ENCODE measurements at places on chromosomes 2 and 18. TPM values are rescaled to one million over a fixed set of nuclear protein-coding genes. Genes with fewer than 3 reads are reported as not detected.

DNA sequence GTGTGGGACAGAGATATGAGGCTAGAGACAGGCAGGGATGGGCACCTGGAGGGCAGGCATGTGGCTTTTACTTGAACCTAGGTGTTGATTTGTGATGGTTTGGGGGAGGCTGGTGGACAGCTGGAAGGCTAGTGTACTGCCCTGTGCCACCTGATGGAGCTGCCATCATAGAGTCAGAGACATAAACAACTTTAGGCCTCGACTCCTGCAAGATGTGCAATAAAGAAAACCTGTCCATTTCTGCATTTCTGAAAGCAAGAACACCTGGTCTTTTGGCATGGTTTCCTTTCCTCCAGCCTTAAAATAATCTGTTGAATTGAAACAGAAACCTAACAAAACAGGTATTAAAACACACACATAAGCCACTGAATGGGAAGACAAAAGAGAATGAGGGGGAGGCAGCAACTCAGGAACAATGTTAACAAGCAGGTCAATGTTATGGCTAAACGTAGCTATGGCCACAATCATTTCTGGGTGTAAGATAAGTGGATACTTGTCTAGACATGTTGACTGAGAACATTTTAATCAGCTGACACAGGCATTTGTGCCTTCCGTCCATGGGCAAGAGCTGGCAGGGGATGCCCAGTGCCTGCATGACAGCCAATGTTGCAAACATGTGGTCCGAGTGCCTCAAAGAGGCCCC is 87.8 kb downstream of the KCTD1 start:
- no peak overlapping the region for H3K4me3 ChIP-seq
- H3K27me3 ChIP-seq, result no peaks in the 10 kb centered on the region
- H3K27ac ChIP-seq, result no peak overlapping the region
- DNase-seq, result no peak

ADGRF3 gene
- total RNA-seq, result not detected

DNA sequence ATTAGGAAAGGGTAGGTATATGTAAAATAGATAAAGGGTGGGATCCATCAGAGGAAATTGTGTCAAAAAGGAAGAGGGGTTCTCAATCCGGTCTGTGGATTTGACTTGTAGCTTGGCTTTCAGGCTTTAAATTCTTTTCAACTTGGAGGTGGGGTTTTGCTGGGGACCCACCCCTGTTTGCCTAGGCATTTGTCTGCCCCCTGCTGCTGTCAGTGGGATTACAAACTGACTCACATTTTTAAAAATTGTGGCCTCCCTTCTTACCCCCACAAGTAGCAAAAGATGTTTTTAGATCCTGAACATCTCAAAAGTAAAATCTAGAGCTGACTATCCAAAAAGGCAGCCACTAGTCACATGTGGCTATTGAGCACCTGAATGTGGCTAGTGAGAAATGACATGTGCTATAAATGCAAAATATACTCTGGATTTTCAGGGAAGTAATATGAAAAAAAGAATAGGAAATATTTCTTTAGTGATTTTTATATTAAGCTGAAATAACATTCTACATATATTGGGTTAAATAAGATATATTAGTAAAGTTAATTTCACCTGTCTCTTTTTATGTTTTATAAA is 178.9 kb downstream of the GFPT1 start:
- no peak overlapping the region for H3K27ac ChIP-seq
- H3K36me3 ChIP-seq, result no peaks in the 10 kb centered on the region
- DNase-seq, result no peak
- H3K27me3 ChIP-seq, result no peaks in the 10 kb centered on the region
- H3K4me3 ChIP-seq, result no peak overlapping the region

DNA sequence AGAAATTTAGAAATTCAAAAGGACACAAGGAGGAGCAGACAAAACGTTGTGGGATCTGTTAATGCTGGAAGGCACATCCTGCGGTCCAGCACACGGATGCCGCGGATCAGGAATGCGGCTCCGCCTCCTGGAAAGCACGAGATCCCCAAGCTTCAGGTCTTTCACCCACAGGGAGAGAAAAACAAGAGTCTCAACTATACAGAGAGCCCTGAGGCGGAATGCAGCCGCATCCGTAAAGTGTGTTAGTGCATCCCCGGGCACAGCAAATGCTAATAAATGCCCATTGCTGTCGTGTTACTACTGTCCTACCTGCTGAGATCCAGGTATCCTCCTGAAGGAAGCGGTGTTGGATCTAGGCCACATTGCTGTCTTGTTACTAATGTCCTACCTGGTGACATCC is 303.9 kb downstream of the EIPR1 start:
- DNase-seq, result no peak
- no peaks in the 10 kb centered on the region for H3K27me3 ChIP-seq
- H3K27ac ChIP-seq, result no peak overlapping the region
- H3K4me3 ChIP-seq, result no peak overlapping the region

- no peak overlapping the region for H3K27ac ChIP-seq
- DNase-seq, result no peak
- no peaks in the 10 kb centered on the region for H3K27me3 ChIP-seq
- peaks cover 4% of the 10 kb centered on the region for H3K36me3 ChIP-seq
- H3K4me1 ChIP-seq, result no peaks in the 10 kb centered on the region
Measured at GRCh38 chr2:58054264-58054663, 7.7 kb downstream of the VRK2 start.

GRCh38 chr18:42326752-42327151 is 371.7 kb downstream of the PIK3C3 start:
- DNase-seq, result no peak
- H3K4me3 ChIP-seq, result no peak overlapping the region
- no peaks in the 10 kb centered on the region for H3K4me1 ChIP-seq
- H3K36me3 ChIP-seq, result no peaks in the 10 kb centered on the region

GRCh38 chr2:1997409-1997808 is 253.1 kb upstream of the PXDN start:
- H3K4me1 ChIP-seq, result no peaks in the 10 kb centered on the region
- no peak for DNase-seq
- no peak overlapping the region for H3K4me3 ChIP-seq
- no peaks in the 10 kb centered on the region for H3K27me3 ChIP-seq
- no peak overlapping the region for H3K27ac ChIP-seq

DNA sequence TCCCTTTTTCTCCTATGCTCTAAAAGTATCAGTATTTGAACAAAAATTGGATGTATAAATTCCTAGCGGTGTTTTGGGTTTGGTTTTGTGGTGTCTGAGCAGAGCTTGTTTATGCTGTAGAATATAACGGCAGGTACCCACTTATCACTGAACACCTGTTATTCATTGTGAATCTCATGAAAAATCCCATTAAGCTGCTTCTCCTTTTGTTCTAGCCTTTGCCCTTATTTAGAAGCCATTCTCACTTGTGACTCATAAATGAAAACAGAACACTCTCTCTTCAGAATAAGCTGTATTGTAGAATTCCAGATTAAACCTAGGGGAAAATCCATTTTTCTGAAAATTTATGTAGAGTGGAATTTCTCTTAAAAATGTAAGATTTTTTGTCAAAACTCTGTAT is 104.0 kb downstream of the PRPF40A start:
- H3K4me1 ChIP-seq, result peaks cover 4% of the 10 kb centered on the region
- DNase-seq, result no peak
- no peak overlapping the region for H3K27ac ChIP-seq
- no peaks in the 10 kb centered on the region for H3K27me3 ChIP-seq
- H3K4me3 ChIP-seq, result no peak overlapping the region

DNA sequence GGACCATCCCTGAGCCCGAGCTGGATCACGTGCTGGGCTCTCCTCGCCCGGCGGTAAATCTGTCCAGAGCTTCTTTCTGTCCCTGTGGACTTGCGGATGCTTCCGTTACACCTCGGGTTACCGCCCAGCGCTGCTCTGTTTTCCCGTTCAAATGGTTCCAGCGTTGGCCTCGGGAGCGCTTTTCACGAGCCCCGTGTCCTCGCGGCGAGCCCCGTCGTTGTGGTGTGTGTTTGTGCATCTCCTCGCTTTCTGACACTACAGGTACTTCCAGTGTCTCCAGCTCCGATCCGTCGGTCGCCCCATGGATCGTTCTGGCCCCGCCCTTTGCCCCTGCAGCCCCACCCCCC is 77.4 kb downstream of the RTP5 start:
- H3K4me3 ChIP-seq, result no peak overlapping the region
- no peaks in the 10 kb centered on the region for H3K36me3 ChIP-seq
- H3K27ac ChIP-seq, result no peak overlapping the region
- DNase-seq, result no peak
- H3K4me1 ChIP-seq, result peaks cover 7% of the 10 kb centered on the region
- H3K27me3 ChIP-seq, result no peaks in the 10 kb centered on the region

SLC8A1 gene
- 713 TPM for total RNA-seq

SIX3 gene
- total RNA-seq, result not detected

C2orf72 gene
- 0.07 TPM for total RNA-seq

DNA sequence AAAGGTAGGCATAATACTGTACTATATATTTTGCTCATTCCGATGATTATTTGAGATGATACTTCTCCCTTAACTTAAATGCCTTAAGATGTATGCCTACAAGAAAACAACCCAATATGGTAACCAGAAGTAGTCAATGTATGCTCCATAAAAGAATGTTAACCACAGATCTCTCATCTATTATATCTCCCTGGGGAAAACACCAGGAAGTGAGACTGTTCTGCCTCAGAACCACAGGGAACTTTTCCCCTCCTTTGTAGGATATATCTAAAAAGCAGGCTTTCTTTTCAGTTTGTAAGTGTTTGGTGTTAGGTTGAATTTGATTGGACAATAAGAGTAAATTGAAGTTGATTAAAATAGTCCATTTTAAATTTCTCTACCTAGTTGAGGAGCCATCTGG is 1160.5 kb upstream of the NXPH2 start:
- no peaks in the 10 kb centered on the region for H3K27me3 ChIP-seq
- H3K4me3 ChIP-seq, result no peak overlapping the region
- H3K36me3 ChIP-seq, result no peaks in the 10 kb centered on the region
- DNase-seq, result no peak

DNA sequence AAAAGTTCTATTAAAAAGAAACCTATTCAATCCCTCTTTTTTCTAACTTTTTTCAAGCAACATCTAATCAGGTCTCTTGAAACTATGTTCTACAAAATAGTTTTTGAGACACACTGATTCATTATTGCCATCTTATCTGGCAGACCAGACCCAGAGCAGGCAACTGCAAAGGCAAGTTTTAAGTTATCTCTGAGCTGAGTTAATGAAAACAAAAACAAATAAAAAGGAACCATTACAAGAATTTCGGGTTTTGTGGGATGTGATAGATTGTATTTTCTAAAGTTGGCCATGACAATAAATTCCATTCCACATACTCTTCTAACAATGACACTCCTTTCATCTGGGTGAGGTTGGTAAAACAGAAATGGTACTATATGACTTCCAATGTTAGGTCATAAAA is 15.2 kb upstream of the TWSG1 start:
- no peaks in the 10 kb centered on the region for H3K36me3 ChIP-seq
- no peak overlapping the region for H3K27ac ChIP-seq
- H3K27me3 ChIP-seq, result no peaks in the 10 kb centered on the region
- no peak for DNase-seq
- no peak overlapping the region for H3K4me3 ChIP-seq
- no peaks in the 10 kb centered on the region for H3K4me1 ChIP-seq

DNA sequence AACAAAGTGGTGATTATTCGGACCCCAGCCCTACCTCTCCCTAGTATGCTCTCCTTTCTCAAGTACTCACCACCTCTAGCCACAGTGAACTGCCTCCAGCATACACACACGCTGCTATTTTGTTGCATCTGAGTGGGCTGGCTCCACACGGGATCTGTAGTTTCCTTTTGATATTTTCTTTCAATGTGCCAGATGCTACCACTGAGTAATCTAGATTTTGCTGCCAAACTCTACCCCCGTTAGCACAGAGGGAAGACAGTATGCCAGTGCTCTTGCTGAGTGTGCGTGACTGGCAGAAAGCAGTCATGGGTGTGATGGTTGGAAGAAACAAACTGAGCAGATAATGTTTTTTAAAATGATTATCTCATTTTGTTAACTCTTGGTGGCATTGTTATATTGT is 11.6 kb downstream of the CFLAR start:
- H3K4me3 ChIP-seq, result peak overlapping the region; percentile 96
- H3K27me3 ChIP-seq, result no peaks in the 10 kb centered on the region
- DNase-seq, result no peak

FBLN7 gene
- not detected for total RNA-seq

GRCh38 chr2:216618785-216619184 is 14.4 kb upstream of the IGFBP2 start:
- H3K36me3 ChIP-seq, result no peaks in the 10 kb centered on the region
- no peak overlapping the region for H3K4me3 ChIP-seq
- no peaks in the 10 kb centered on the region for H3K27me3 ChIP-seq
- no peaks in the 10 kb centered on the region for H3K4me1 ChIP-seq
- DNase-seq, result no peak

DNA sequence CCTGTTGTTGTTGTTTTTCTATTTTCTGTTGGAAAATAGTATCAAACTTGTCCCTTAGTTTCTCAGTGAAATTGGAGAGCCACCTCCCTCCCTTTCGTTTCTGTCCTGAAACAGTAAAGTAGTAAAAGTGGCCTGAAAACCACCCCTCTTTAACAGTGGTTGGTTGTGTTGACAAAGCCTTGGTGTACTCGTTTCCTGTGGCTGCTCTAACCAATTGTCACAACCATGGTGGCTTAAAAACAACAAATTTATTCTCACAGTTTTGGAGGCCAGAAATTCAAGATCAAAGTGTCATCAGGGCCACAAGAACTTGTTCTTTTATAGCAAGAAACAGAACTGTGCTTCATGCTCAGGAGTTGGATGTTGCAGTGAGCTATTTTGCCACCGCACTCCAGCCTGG is 4.0 kb upstream of the DYSF start:
- H3K4me3 ChIP-seq, result no peak overlapping the region
- no peaks in the 10 kb centered on the region for H3K27me3 ChIP-seq
- H3K36me3 ChIP-seq, result no peaks in the 10 kb centered on the region
- no peaks in the 10 kb centered on the region for H3K4me1 ChIP-seq
- DNase-seq, result no peak

DNA sequence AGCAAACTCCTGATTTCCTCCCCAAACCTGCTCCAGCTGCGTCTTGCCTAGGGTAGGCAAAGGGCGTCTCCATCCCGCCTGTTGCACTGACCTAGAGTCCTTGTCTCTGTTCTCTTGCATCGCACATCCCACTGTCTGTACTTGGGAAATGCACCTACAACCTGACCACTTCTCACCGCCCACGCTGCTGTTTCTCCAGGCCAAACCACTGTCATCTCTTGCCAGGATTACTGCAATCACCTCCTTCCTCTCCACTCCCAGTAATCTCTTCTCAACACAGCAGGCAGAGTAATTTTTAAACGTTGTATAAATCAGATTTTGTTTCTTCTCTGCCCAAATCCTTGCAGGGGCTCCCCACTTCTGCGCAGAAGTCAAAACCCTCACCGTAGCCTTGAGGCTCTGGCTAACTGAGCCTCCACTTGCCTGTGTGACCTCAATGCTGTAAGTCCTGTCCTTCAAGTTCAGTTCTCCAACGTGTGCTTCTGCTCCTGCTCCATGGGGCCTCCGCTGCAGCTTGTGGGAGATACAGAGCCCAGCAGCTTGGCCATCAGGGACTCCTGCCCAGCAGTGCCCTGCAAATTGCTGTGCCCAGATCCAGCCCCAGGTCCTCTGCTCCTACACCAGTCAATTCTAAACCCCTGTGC is 27.7 kb upstream of the SEMA4C start:
- H3K27ac ChIP-seq, result no peak overlapping the region
- DNase-seq, result no peak
- H3K4me3 ChIP-seq, result no peak overlapping the region
- H3K36me3 ChIP-seq, result no peaks in the 10 kb centered on the region
- no peaks in the 10 kb centered on the region for H3K27me3 ChIP-seq

GRCh38 chr18:60413944-60414547 is 41.5 kb upstream of the MC4R start:
- no peaks in the 10 kb centered on the region for H3K36me3 ChIP-seq
- no peak for DNase-seq
- no peaks in the 10 kb centered on the region for H3K27me3 ChIP-seq
- H3K4me1 ChIP-seq, result no peaks in the 10 kb centered on the region
